ENCODE measurements at places on chromosomes 13 and 19. TPM values are rescaled to one million over a fixed set of nuclear protein-coding genes. Genes with fewer than 3 reads are reported as not detected.

Gene ZNF491
- 1.8 TPM for total RNA-seq

GRCh38 chr19:40363069-40363468 is 14.6 kb downstream of the PLD3 start:
- peaks cover 9% of the 10 kb centered on the region for H3K36me3 ChIP-seq
- peaks cover 32% of the 10 kb centered on the region for H3K4me1 ChIP-seq

- H3K27ac ChIP-seq, result no peak overlapping the region
- DNase-seq, result no peak
- no peaks in the 10 kb centered on the region for H3K36me3 ChIP-seq
- no peak overlapping the region for H3K4me3 ChIP-seq
- H3K4me1 ChIP-seq, result no peaks in the 10 kb centered on the region
Measured at GRCh38 chr13:109126891-109127641, 497.7 kb downstream of the MYO16 start.

GRCh38 chr19:14354445-14354844 is 26.8 kb upstream of the ADGRE5 start:
- H3K36me3 ChIP-seq, result peaks cover 4% of the 10 kb centered on the region
- H3K27me3 ChIP-seq, result no peaks in the 10 kb centered on the region
- no peak overlapping the region for H3K4me3 ChIP-seq
- peaks cover 37% of the 10 kb centered on the region for H3K4me1 ChIP-seq
- DNase-seq, result no peak
- no peak overlapping the region for H3K27ac ChIP-seq

Gene CGB8
- total RNA-seq, result not detected

Gene PRODH2
- not detected for total RNA-seq

- no peak overlapping the region for H3K27ac ChIP-seq
- no peaks in the 10 kb centered on the region for H3K27me3 ChIP-seq
- no peaks in the 10 kb centered on the region for H3K36me3 ChIP-seq
- no peak overlapping the region for H3K4me3 ChIP-seq
- DNase-seq, result no peak
Measured at GRCh38 chr13:40143106-40143505, 487.6 kb downstream of the COG6 start.

- no peaks in the 10 kb centered on the region for H3K27me3 ChIP-seq
- no peaks in the 10 kb centered on the region for H3K36me3 ChIP-seq
- no peaks in the 10 kb centered on the region for H3K4me1 ChIP-seq
- H3K27ac ChIP-seq, result no peak overlapping the region
Measured at GRCh38 chr13:40343550-40344269, 322.7 kb downstream of the FOXO1 start.

- DNase-seq, result no peak
- no peaks in the 10 kb centered on the region for H3K4me1 ChIP-seq
- H3K27me3 ChIP-seq, result no peaks in the 10 kb centered on the region
Measured at GRCh38 chr13:50400035-50400726, 384.9 kb downstream of the KCNRG start.

Gene SARS2
- 36.6 TPM for total RNA-seq

DNA sequence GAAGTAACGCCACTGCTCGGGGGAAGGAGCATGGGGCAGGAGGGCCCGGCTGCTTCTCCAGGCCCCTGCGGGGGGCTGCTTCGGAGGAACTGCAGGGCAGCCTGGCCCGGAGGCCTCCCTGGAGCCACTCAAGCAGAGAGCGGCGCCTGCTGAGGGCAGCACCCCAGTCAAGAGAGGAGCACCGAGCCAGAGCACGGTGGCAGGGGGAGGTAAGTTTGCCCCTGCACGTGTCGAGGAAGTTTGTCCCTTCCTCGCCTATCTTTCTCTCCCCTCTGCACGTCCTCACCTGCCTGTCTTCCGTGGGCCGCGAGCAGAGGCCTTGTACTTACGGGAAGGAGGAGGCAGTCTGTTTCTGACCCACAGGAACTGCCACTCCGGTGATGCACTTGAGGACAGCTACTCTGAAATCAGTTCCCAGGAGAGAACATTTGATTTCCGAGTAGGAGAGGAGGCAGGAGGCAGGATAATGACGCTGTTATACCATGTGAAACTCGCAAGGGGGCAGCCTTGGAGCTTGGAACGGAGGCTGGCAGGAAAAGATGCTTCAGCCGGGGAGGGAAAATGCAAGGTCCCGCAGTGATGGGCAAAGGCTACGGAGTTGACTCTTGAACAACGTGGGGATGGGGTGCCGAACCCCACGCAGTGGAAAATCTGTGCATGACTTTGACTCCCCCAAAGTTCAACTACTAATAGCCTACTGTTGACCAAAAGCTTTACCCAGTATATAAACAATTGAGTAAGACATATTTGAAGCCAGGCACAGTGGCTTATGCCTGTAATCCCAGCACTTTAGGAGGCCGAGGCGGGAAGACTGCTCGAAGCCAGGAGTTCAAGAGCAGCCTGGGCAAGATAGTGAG is 5.0 kb downstream of the FFAR1 start:
- DNase-seq, result peak; percentile 83
- H3K4me3 ChIP-seq, result no peak overlapping the region
- no peaks in the 10 kb centered on the region for H3K36me3 ChIP-seq

Gene IL4I1
- 1.6 TPM for total RNA-seq

- H3K27me3 ChIP-seq, result peaks cover 2% of the 10 kb centered on the region
- no peaks in the 10 kb centered on the region for H3K36me3 ChIP-seq
- no peak overlapping the region for H3K27ac ChIP-seq
- no peak for DNase-seq
- H3K4me3 ChIP-seq, result no peak overlapping the region
Measured at GRCh38 chr19:29155683-29156082, 57.3 kb downstream of the UQCRFS1 start.

DNA sequence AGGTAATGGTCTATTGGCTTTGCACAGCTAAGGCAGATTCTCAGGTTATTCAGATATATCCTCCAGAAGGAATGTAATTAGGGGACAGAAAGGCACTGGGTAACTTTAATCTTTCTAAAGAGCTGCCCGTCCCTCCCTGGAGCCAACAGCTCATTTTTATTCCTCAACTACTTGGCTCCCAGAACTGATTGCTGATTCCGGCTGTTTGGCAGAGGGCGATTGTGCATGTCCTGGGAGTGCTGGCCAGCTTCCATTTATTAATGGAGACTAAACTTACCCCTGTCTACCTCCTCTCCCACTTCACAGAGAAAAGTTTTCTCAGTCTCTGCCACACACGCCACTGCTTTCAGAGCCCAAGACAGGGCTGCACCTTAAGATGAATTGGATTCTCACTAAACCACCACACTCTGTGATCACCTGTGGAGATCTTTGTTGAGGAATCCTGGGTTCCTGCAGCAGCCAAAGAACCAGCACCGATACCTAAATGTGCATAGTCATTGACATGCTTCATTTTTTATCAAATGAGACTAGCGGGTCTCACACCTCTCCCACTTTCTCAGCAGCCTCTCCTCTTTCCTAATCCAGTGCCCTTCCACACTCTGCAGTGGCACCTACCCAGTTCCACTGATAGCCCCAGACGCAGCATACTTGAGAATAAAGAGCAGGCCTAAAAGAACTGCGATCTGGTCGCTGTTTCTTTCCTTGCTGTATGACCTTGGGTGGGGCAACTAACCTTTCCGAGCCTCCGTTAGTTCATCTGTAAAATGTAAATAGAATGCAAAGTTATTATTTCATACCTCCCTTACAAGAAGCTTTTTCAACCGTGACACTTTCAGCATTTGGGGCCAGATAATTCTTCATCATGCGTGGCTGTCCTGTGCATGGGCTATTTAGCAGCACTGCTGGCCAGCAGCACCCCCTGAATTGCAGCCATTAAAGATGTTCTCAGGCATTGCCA is 648.7 kb downstream of the UQCRFS1 start:
- H3K36me3 ChIP-seq, result no peaks in the 10 kb centered on the region
- no peak overlapping the region for H3K4me3 ChIP-seq
- H3K27me3 ChIP-seq, result no peaks in the 10 kb centered on the region
- H3K27ac ChIP-seq, result no peak overlapping the region

Gene C5AR2
- 0.05 TPM for total RNA-seq

Gene ZNF563
- 3.1 TPM for total RNA-seq

- H3K4me1 ChIP-seq, result peaks cover 53% of the 10 kb centered on the region
- H3K27me3 ChIP-seq, result peaks cover 13% of the 10 kb centered on the region
- H3K36me3 ChIP-seq, result peaks cover 3% of the 10 kb centered on the region
- no peak overlapping the region for H3K4me3 ChIP-seq
- H3K27ac ChIP-seq, result peak overlapping the region; percentile 27
- peak; percentile 90 for DNase-seq
Measured at GRCh38 chr19:47436712-47437401, 17.5 kb upstream of the MEIS3 start.

DNA sequence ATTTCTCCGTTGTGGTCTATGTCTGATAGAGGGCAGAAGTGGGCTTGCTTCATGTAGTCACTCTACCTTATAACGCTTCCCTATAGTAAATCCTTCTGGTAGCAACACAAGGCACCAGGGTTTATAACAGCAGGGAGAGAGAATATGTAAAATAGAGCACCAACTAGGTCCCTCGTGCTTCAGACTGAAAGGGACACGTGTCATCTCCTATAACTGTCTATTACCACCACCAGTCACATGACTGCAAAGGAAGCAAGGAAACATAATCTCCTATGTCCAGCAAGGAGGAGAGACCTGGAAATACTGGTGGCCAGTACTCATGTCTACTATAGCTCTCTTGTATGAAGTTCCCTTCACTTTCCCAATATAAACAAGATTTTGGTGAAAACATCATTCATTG is 79.2 kb downstream of the SLAIN1 start:
- H3K4me3 ChIP-seq, result no peak overlapping the region
- H3K36me3 ChIP-seq, result no peaks in the 10 kb centered on the region
- peaks cover 10% of the 10 kb centered on the region for H3K4me1 ChIP-seq
- no peaks in the 10 kb centered on the region for H3K27me3 ChIP-seq
- H3K27ac ChIP-seq, result no peak overlapping the region

Gene NRTN
- not detected for total RNA-seq

Gene ZNF865
- total RNA-seq, result 14.8 TPM

DNA sequence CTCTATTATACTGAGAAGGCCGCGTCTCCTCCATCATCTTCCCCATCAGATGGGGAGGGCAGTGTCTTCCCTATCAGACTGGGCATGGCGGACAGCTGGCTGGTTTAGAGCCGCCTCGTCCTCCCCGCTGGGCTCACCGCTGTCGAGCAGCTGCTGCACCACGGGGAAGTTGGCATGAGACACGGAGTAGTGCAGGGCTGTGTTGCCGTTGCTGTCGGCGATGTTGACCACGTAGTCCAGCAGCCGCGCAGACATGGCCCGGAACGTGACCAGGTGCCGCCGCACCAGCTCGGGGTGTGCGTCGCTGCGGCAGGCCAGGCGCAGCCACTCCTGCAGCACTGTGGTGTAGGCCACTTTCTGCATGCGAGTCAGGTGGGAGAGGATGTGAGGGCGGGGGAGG is 18.8 kb upstream of the SPC24 start:
- H3K4me1 ChIP-seq, result no peaks in the 10 kb centered on the region
- H3K4me3 ChIP-seq, result no peak overlapping the region
- no peaks in the 10 kb centered on the region for H3K27me3 ChIP-seq
- no peak for DNase-seq

DNA sequence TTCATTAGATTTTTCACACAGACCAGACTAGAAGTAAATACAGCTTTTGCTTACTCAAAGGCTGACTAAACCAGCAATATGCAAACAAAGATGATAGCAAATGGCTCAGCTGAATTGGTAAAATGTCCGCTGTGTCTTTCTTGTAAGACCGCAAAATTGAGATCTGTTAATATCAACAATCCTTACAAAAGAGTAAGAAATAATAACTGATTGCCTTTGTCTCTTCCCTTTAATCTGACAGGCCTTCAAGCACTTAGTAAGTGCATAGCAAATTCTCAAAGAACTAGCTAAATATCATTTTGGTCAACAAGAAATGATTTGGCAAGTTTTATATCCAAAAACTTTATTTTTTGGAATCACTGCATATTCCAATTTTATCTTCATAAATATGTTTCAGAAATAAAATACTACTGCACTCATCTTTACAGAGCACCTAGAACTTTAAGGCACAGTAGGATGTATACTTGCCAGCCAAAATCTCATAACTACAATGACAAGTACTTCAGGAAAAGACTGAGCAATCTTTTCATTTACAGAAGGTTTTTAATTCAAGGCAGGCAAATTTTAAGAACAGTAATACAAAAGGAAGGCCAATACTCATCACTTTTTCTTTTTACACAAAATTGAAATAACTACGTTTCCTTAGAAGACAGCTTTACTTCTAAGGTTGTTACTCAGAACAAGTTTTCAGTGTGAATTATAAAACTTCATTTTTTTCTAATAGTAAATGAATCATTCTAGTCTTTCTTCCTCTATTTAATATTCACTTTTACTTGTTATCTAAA is 1.1 kb downstream of the ELF1 start:
- peaks cover 48% of the 10 kb centered on the region for H3K4me1 ChIP-seq
- peak overlapping the region; percentile 89 for H3K4me3 ChIP-seq
- H3K27ac ChIP-seq, result peak overlapping the region; percentile 96
- no peaks in the 10 kb centered on the region for H3K27me3 ChIP-seq
- DNase-seq, result no peak

DNA sequence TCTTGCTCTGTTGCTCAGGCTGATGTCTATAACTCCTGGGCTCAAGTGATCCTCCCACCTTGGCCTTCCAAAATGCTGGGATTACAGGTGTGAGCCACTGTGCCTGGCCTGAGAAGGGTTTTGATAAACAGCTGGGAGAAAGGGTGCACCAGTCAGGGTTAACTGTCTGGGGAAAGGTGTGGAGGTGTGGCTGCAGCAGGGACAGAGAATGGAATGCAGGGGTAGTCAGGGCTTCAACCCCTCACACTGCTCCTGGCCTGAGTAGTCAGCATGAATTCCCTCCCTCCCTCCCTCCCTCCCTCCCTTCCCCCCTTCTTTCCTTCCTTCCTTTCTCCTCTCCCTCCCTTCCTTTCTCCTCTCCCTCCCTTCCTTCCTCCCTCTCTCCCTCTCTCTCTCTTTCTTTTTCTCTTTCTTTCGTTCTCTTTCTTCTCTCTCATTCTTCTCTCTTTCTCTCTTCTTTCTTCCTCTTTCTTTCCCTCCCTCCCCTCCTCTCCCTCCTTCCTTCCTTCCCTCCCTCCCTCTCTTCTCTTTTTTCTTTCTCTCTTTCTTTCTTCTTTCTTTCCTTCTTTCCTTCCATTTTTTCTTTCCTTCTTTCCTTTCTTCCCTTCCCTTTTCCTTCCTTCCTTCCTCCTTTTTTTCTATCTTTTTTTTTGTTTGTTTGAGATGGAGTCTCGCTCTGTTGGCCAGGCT is 16.0 kb downstream of the MYO1F start:
- no peak for DNase-seq
- H3K27me3 ChIP-seq, result no peaks in the 10 kb centered on the region
- H3K4me1 ChIP-seq, result peaks cover 45% of the 10 kb centered on the region
- no peak overlapping the region for H3K27ac ChIP-seq

DNA sequence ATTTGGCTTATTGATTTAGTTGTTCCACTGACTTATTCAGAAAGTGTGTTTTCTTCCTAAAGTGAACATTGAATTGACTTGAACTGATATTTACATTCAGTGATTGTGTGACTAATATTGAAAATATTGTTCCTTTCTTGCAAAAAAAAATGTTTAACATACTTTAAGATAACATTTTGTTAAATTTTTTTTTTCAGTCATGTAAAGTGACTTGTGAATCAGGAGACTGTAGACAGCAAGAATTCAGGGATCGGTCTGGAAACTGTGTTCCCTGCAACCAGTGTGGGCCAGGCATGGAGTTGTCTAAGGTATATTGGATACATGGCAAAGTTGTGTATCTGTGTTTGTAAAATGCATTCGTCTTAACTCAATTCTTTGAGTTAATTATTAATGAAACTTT is 22.9 kb downstream of the TNFRSF19 start:
- no peak for DNase-seq
- no peaks in the 10 kb centered on the region for H3K36me3 ChIP-seq
- peaks cover 29% of the 10 kb centered on the region for H3K27me3 ChIP-seq
- peaks cover 4% of the 10 kb centered on the region for H3K4me1 ChIP-seq
- no peak overlapping the region for H3K4me3 ChIP-seq

Gene ZNF441
- 7.9 TPM for total RNA-seq
